ENCODE measurements at places on chromosomes 13 and 19.

- DNase-seq = no peak
Observed at GRCh38 chr19:35249146-35249847, 495 bp downstream of the LSR start.

DNA sequence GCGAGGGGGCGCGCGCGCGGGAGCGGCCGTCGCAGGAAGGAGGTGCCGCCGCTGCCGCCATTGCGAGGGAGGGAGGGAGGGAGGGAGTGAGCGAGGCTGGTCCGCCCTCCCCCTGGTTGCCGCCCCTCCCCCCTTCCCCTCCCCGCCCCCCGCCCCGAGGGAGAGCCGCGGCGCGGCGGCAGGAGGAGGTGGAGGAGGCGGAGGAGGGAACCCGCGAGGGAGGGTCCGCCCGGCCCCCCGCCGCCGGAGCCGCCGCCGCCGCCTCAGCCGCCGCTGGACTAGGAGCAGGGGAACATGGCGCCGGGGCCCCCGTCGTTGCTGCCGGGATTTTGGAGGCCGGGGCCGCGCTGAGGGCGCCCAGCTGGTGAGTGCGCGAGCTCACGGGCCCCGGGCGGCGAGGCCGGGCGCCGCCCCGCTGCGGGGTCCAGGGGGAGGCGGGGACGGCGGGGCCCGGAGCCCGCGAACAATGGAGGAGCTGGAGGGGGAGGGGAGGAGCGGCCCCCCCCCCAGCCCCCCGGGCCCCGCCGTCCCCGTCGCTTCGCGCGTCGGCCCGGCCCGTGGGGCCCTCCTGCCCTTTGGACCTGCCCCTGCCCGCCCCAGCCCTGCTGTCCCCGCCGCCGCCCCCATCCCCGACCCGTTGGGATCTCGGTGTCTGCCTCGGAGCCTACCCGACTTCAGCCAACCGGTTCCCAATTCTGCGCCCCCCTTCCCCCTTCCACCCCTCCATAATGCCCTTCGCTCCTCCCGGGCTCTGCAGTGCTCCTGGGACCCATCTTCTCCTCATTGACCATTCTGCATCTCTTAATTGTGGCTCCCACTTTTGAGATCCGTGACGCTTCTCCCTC, at the start of gene ARHGAP35:
TSS of gene ARHGAP35 (plus strand) at position 152 of the 845 bp plus-strand sequence. CDS start 57,679 bp downstream, outside the sequence.
- DNase-seq = no peak

DNA sequence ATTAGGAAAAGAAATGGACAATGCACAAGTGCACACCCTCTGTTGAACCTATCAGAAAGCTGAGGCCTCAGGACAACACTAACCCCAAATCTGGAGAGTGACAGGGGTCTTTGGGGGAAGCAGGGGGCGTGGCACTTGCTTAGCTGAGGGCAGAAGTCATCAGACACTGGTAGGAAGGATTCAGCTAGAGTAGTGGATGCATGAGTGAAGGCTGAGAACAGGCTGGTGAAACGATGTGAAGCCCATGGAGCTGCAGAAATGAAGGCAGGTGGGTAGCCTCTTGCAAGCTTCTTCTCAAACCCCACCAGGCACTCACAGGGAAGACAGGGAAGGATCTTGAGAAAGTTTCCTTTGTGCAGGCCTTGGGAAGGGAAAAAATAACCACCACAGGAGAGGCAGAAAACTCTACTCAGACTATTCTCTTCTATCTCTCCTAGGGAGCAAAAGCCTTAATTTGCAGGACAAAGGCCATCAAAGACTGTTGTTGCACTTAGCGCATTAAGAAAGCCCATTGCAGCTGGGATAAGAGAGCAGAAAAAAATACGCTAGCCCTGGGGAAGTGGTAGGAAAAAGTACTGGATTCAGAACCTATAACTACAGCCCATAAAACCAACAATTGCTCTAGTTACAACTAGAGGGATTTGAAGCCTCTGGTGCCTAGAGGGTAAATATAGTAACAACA, 193.3 kb upstream of the ZNF536 start:
- no peak for DNase-seq

- DNase-seq = no peak
Observed at GRCh38 chr13:90773681-90774080, 573.8 kb upstream of the MIR17HG start.

GRCh38 chr19:48196933-48197665, 26.6 kb downstream of the ZSWIM9 start:
- DNase-seq = no peak

DNA sequence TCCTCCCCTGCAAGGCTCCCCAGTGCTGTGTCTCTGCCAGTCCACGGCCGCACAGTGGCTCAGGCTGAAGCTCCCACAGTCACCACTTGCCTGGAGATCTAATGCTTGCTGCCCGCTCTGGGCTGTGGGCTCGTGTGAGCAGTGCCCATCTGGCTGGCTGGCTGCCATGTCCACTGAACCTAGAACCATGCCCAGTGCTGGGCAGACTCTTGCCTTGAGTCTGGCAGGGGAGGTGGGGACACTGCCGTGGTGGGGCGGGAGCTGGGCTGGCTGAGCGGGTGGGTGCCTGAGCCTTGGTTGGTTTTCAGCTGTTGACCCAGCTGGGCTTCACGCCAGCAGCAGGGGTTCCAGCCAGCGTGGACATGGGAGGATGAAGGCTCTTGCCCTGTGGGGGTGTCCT, 52.3 kb downstream of the CRTC1 start:
- DNase-seq = no peak

GRCh38 chr19:55344444-55344843, 4.8 kb downstream of the KMT5C start:
- no peak for DNase-seq

GRCh38 chr13:42075517-42075916, 27.1 kb downstream of the DGKH start:
- no peak for DNase-seq

DNA sequence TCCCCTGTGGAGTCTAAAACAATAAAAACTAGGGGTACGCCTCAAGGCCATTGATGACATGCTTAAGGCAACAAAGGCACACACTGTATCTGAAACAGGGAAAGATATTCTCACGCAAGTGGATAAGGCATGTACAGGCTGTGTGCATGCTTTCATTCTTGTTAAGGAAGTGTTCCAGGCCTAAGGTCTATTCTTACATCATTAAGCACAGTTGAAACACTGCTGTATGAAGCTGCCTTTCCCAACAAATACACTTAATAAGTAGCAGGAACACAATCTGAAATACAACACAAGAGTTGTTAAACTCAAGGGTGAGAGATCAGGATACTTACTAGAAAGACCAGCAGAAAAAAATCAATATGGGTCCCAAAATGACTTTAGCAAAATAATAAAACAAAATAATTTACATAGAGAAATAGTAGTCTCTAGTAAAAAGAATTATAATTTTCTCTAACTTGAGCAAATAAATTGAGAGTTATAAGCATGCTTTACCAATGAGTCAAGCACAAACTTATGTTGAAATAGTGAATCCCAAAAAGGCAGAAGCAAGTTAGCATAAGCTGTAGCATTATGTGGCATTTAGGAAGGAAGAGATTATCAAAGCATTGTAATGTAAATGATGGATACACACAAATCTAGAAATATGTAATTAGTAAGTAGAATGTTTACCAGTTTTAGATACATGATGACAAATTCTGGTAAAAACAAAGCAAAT, 796.9 kb downstream of the SLITRK1 start:
- no peak for DNase-seq

- no peak for DNase-seq
Observed at GRCh38 chr13:49216334-49216733, 3.8 kb upstream of the MLNR start.

- no peak for DNase-seq
Observed at GRCh38 chr19:17021793-17022590, 4.6 kb downstream of the CPAMD8 start.

GRCh38 chr13:98941126-98941525, 36.7 kb downstream of the DOCK9 start:
- no peak for DNase-seq

DNA sequence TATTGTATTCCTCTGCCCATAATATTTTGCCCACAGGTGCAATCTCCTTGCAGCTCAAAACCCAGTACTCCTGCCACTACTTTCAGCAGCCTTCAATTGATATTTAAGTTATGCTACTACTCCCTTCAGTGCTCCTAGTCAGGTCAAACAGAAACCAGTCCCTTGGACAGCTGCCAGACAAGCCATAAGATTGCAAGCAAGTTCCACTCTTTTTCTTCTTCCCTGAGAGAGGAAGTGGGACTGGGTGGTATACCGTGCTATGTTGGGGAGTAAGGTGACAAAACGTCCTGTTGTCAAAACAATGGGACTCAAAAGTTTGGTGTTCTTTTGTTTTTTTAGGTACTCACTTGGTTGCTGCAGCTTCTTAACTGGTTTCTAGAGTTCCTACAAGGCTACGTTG, 63.1 kb upstream of the FRY start:
- no peak for DNase-seq

GRCh38 chr13:112260108-112261055, 115.8 kb upstream of the SPACA7 start:
- no peak for DNase-seq

DNA sequence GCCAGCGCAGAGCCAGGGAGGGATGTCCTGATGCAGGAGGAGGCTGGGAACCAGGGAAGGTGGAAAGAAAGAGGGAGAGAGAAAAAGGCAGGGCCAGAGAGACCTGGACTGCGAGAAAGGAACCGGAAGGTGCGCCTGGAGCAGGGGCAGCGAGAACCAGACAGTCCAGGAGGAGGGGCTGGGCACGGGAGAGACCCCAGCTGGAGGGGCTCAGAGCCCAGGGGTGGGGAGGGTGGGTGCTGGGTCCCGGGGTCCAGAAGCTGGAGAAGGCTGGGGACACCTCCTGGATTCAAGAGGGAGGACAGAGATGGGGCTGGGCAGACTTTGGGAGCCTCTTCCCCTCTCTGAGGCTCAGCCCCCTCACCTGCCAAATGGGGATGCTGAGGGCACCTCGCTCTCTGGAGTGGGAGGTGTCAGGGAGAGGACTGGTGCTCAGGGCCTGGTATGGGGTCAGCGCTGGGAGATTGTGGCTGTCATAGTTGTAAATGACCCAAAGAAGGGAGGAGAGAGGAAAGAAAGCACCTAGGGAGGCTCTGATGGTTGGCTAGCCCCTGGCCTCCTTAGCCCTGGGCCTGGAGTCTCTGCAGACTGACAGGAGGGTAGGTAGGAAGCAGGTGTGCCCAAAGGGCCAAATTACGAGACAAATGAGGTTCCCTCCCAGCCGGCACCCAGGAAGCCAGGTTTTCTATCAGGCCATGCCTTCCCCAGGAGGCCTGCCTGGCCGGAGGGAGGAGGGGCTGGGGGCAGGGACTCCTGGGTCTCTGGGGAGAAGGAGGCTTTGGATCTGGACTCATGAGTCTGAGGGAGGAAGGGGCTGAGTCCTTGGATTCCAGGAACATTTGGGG, 1.3 kb upstream of the SPACA6 start:
- no peak for DNase-seq

DNA sequence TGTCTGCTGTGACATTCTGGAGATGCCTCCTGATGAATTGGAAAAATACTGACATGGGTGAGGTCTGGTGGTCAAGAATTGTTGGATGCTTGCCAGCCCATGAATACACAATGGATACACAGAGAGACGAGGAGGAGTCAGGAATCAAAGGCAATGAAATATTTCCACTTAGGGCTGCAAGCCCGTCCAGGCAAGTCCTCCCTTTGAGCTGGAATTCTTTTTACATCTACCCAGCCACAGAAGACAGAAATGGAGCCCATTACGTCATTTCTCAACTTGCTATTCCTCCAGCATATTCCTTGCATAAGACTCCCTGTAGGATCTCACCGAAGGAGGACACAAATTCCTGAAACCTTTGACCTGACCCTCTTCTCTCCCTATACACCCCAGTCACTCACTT, 15.7 kb upstream of the IGFL4 start:
- DNase-seq = no peak

DNA sequence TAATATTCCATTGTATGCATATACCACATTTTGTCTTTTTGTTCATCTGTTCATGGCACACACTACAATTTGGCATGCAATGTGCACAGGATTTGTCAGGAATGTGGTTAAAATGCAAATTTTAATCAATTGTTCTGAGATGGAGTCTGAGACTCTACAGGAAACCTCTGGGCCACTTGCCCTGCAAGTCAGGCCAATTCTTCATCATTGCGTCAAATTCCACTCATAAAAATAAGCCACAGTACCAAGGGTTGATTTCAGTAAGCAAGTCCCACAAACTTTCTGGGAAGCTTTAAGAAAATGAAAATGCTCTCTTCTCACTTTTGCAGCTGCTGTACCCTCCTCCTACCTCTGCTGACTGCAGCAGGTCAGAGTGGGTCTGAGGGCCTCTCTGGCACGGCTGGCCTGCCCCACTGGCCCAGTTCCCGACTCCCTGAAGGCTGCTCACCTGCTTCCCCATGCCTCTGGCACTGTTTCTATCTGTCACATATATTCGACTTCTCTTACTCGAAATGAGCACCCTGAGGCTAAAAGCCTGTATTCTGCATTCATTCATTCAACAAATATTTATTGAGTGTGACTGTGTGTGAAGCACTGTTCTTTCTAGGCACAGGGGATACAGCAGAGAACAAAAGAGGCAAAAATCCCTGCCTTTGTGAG, 83.8 kb upstream of the WASF3 start:
- no peak for DNase-seq

DNA sequence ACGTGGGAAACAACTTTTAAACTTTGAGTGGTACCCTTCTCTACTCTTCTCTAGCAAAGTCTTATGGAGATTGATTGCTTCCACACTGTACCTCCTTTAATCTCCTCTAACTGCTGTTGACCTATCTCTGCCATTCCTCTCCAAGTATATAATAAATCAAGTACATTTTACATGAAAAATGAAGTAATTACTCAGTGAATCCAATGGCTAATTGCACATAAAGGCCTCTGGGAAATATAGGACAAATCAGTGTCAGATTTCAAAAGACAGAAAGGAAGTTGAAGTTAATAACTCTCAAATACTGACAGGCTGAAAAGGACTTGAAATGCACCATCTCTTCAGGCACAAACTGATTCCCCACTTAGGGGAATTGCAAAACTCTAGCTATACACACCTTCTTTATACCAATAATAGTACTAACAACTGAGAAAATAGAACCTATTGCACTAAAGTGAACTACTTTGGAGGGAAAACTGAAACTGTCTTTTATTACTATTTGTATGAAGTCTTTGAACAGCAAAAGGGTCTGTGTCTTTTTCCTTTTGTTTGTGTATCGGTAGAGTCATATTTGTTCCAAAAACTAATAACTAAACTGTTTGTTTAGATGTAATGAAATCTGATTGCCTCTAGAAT, 701.1 kb downstream of the PCDH9 start:
- DNase-seq = no peak

GRCh38 chr13:110824702-110825300, 90.1 kb downstream of the ANKRD10 start:
- DNase-seq = no peak

- DNase-seq = no peak
Observed at GRCh38 chr13:93249364-93250306, 23.0 kb downstream of the GPC6 start.

GRCh38 chr19:10474962-10475451, 28.1 kb downstream of the KEAP1 start:
- DNase-seq = no peak

DNA sequence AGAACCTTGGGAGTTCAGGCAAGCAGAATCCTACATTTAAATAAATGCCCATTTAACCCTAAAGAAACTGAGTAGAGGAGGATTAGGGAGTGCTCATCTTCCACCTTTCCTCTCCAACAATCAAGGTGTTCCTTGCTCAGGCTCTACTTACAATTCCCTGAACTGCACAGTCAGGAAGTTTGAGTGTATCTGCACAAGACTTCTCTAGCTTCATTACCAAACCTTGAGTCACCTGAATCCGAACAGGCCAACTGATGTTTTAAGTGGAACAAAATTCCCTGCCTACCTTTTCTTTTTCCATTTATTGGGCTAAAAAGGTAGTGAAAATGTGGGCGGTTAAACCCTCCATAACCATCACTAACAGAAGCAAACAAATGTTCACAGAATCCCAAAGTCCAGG, 78.3 kb downstream of the FOXO1 start:
- DNase-seq = no peak
